ENCODE measurements at places on chromosomes 11 and 22.

DNA sequence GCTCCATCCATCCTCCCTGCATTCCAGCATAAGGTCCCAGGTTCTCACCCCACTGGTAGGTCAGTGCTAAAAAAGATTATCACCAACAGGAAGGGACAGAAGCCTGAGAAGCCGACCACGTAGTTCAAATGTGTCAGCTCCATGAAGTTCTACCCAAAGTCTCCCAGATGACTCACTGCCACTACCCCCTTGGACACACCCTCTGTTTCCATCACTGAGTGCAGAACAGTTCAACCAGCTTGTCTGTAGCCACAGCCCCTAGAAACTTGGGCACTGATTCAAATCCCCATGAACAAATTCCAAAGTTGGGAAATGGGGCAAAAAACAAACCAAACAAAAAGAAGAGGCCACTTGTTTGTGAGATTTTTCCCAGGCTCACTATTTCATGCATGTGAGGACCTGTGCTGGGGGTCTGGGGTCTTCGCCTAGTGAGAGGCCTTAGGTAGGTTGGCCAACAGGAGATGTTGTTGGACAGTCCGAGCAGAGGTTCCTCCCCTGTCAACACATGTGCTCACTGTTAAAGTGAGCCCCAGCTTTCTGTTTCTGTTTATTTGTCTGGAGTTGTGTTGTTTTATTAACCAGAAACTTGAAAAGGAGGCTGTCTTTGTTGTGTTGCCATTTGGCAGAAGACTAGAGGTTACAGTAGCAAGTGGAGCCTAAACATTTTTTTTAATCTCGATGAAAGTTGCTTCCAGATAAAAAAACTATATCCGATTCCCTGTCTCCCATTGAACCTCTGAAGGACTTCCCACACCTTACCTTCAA, 24.2 kb upstream of the FLI1 start:
- DNase-seq, result no peak

DNA sequence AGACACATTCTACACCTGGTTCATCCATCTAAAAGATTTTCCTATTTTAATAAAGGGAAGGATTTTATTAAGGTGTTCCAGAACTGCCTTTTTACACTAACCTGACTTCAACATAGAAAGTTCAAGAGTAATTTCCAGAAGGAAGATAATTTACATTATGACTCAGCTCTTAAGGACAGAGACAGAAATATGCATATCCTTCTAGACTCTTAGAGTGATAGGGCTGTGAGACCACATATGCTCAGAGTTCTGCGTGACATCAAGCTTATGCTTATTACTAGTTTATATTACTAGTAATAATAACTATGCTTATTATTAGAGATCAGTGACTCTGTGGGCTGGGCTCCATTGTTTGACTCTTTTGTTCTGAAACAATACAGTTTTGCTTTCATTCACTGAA, 4.6 kb downstream of the PDGFD start:
- DNase-seq, result no peak

DNA sequence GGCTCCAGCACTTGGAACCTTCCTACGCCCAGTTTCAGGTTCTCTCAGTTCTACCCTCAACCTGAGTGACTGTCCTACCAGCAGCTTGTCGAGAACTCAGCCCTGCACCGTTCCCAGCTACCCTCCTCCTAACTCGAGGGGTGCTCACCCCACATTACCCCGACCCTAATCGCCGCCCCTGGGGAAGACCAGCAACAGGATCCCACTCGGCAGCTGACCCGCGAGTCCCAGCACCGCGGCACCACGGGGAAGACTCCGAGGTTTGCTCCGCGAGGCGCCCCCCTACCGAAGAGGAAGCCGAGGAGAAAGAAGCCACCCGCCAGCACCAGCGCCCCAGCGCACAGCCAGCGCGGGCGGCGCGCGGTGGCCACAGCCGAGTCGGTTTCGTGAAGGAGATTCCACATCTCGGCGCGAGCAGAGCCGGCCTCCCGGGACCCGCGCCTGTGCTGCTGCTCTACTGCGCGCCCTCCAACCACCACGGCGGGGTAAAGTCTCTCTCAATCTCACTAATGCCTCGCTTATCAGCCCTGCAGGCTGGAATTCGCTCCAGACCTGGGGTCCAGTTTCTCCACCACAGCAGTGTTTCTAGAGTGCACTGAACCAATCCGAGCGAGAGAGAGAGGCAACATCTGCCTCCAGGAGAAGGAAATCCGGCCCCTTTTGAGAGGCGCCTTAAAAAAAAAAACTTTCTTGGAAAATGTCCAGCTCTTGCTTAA, at the start of gene FOLH1:
Gene FOLH1, minus strand, starts transcription at position 597 of the 716 bp plus-strand sequence. Its CDS starts 193 bp downstream, at position 404.
- no peak for DNase-seq

GRCh38 chr11:12542186-12542935, 131.9 kb upstream of the TEAD1 start:
- no peak for DNase-seq

GRCh38 chr11:13109616-13110015, 100.5 kb downstream of the RASSF10 start:
- DNase-seq, result no peak

DNA sequence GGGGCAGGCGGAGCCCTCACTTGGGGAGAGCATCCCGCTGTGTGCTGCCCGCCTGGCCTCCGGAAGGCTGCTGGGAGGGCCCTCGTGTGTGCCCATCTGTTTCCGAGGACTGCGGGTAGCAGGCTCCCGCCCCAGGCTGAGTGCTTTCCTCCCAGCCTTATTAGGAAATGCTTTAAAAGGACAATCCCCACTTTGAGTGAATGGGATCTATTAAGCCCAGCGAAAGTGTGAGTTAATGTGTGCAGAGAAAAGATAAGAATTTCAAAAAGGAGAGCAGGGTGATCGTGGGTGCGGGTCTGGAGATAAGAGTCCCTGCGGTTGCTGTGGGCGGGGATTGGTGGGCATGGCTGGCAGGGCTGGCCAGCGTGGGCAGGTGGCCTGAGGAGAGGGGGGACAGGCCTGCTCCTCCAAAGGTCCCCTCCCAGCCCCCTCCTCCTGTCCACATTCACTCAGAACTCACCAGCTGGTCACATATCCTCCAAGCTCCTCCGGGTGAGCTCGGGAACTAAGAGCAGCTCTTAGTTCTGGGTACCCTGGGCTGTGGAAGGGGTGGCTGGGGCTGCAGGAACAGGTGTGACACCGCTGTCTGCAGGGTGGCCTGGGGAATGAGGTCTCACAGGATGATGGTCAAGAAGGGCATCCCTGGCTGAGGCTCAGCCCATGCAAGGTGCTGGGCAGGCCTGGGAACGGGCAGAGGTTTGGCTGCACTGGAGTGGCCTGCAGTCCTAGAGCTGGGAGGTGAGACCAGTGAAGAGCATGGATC, 1260.3 kb downstream of the BRD1 start:
- DNase-seq, result no peak

Data from activated T-helper 1 cell treated with anti-CD3 and anti-CD28 coated beads, Interleukin-2, amount 50 U/mL, for 16 hours (primary cell).